ENCODE measurements at places on chromosomes 7 and 10. TPM values are rescaled to one million over a fixed set of nuclear protein-coding genes. Genes with fewer than 3 reads are reported as not detected.

PROSER2 gene
- total RNA-seq, result 1.4 TPM

ESYT2 gene
- 129 TPM for total RNA-seq

SDK1 gene
- not detected for total RNA-seq

MYO3A gene
- not detected for total RNA-seq

ABCB1 gene
- not detected for total RNA-seq

SPAM1 gene
- total RNA-seq, result not detected

TMEM176B gene
- not detected for total RNA-seq

NXPH1 gene
- total RNA-seq, result not detected

STX1A gene
- total RNA-seq, result 10.9 TPM

ZNF736 gene
- total RNA-seq, result 3.2 TPM

GALNT17 gene
- not detected for total RNA-seq

NYAP1 gene
- total RNA-seq, result not detected

UCN3 gene
- total RNA-seq, result not detected

LSM8 gene
- total RNA-seq, result 39.1 TPM

SPDYE9 gene
- total RNA-seq, result not detected

STOX1 gene
- total RNA-seq, result 0.25 TPM

EPDR1 gene
- total RNA-seq, result 5.2 TPM

SUN3 gene
- not detected for total RNA-seq

EPO gene
- total RNA-seq, result not detected

TRPV5 gene
- not detected for total RNA-seq

TAS2R3 gene
- not detected for total RNA-seq

CDHR1 gene
- not detected for total RNA-seq

ZNF32 gene
- 32.1 TPM for total RNA-seq

NUTM2E gene
- not detected for total RNA-seq

NEUROG3 gene
- not detected for total RNA-seq

ASAH2B gene
- 7.8 TPM for total RNA-seq

WDR91 gene
- total RNA-seq, result 8.3 TPM

TEX47 gene
- not detected for total RNA-seq

PRF1 gene
- not detected for total RNA-seq

CCL24 gene
- total RNA-seq, result not detected

C10orf67 gene
- 0.25 TPM for total RNA-seq

Measured in GM23248 (cell line).